ENCODE measurements at places on chromosomes 6 and 20.

DNA sequence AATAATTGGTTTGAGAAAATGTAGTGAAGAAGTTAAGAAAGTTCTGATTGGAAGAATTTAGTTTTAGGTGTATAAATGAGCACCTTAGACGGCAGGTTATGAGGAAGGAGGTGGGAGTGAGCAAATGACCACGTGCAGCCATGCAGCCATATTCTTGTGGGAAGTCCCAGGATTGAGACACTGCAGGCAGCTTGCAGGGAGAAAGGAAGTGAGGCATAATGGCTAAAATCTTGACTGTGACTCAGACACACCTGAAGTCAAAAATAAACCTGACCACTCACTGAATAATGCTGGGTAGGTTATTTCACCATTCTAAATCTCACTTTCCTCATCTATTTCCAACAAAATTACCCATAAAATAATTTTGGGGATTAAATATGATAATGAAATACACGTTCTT, 16.6 kb downstream of the DSE start:
- DNase-seq: no peak

DNA sequence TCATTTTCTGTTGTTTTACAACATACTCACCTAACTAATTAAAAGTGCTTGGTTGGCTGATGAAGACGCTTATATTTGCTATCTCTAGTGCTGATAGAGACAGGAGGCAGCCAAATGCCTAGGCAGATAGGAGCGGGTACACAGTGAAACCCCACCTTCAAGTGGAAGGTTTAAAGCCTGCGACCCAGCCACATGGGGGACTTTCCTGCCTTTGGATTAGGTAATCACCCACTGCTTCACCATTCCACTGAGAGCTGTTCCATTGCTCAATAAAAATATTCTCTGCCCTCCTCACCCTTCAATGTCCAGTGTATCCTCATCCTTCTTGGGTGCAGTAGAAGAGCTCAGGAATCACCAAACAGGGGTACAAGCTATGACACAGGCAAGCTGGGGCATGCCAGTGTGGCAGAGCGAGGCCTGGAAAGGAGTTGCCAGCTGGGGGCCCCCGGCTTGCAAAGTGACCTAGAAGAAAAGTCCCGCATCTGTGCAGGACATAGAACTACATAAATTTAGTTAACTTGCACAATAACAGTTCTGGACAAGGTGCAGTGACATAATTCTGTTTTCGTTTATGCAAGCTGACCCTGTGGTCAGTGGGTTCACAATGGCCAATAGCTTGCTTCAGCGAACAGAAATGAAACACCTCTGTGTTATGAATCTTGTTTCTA, 112.0 kb upstream of the MLIP start:
- DNase-seq: no peak

DNA sequence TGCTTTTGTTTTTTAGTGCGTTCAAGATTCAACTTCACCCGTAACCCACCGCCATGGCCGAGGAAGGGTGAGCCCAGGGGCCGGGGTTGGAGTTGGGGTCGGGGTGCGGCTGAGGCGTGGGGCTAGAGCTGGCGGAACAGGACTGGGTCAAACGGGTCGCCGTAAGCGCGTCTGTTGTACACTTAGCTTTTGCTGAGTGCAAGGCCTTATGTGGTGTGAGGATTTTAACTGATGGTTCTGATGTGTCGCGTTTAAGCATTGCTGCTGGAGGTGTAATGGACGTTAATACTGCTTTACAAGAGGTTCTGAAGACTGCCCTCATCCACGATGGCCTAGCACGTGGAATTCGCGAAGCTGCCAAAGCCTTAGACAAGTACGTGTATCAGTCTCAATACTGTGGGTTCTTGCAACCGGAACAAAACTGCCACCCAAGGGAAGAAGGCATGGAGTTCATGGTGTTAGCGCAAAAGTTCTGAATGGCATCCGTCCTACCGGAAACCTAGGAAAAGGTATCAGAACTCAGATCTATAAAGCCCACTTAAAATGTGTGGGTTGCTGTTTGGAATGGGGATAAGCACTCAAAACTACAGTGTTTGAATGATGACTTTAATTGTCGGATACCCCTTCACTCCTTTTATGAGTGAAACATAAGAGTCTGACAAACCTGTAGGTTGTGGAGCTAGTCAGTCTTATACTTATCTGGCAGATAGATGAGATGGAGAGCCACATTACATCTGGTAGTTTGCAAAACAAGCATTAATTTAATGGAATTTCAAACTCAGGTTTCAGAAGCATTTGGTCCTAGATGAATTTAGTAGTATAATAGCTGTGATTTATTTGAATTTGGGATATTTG, 574 bp downstream of the RPS12 start:
- no peak for DNase-seq

- DNase-seq: no peak
These were observed 602.8 kb upstream of the MMS22L start for GRCh38 chr6:97885828-97886227.

DNA sequence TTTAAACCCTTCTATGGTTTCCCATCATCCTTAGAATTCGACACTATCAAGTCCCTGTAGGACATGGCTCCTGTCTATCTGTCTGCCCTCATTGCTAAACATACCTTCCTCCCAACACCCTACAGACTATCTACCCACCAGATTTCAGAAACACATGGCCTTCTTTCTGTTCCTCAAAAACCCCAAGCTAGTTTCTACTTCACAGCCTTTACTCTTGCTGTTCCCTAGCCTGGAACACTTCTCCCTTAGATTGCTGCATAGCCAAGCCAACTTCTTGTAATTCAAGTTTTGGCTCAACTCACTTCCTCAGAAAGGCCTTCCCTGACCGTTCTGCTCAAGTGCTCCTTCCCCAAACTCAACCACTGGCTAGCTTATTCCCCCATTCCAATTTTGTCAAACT, 156.2 kb downstream of the BTBD9 start:
- no peak for DNase-seq

GRCh38 chr6:137452333-137452894, 41.8 kb downstream of the OLIG3 start:
- DNase-seq: no peak

DNA sequence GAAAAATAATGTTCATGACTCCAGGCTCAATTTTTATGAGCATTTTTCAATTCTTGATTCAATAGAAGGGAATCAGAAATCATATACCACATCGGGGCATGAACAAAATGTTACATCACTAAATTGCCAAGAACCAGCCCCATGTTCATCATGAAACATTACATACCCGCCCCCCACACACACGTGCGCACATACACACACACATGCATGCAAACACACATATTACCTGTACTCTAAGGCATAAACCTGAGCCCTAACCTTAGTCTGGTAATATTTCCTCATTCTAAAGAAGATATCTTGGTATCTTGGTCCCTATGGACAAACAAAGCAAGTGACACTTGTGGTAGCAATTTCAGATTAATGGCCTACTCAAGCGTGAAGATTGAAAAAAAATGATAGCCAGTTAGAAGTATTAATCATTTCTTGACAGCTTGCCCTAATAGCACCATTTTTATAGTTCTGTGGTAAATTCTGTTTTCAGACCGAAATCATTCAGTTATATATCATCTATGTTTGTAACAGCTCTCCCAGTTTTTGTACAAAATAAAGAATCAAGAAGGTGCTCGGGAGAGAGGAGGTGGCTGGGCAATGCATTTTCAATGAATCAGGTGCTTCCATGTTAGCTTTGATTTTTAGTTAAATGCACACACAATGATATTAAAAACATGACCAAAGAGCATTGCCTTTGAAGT, 95.4 kb upstream of the DOK5 start:
- DNase-seq: no peak

DNA sequence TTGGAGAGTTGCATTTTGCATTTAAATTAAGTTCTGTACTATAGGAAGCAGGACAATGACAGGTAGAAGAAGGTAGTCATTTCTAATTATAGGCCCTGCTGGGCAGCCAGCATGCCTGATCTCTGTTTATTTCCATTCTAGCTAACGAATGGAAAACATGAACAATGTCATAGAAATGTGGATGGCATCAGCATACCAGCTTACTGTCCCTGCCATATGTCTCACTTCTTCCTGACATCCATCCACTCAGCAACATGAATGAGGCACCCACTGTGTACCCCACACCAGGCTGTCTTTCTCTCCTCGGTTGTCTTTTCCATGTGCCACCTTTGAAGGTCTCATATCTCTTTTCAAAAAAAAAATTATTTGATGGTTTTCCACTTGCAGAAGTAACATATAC, 11.1 kb downstream of the ADTRP start:
- no peak for DNase-seq

GRCh38 chr6:163533443-163533842, 118.9 kb downstream of the QKI start:
- no peak for DNase-seq

DNA sequence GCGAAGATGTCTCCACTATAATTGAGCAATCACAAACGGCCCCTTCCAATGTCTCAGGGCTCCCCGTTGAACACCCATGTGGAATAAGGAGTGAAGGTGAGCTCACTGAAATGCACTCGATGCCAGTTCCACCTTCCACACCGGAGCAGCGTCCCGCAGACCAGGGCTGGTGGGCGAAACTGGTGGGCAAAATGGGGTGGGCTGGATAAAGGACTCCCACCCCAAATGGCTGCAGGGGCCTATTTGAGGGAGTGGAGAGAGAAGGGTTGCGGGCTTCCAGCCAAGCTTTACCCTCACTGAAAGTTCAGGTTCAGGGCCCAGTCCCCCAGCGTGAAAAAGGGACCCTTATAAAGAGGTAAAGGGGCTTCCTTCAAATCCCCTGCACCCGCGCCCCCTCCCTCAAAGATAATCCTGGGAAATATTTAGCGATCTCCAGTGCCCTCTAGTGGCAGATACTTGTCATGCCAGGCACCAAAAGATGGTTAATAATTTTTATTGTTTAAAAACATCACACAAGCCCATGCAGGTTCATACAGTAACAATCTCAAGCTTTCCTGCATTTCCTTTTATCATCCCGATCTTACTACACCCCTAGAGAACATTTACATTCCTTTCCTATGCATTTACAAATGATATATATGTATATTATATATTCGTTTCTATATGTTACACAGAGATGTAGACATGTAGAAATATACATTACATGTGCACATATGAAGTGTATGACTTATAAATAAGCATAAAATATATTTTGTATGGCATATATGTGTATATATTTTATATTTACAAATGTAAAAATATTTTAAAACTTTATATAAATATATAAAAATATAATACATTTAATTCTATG, 58.2 kb upstream of the NKX2-2 start:
- DNase-seq: no peak

GRCh38 chr6:33744001-33744848, 2.5 kb downstream of the IP6K3 start:
- peak; percentile 45 for DNase-seq

GRCh38 chr6:15894973-15895725, 232.3 kb upstream of the DTNBP1 start:
- DNase-seq: no peak

DNA sequence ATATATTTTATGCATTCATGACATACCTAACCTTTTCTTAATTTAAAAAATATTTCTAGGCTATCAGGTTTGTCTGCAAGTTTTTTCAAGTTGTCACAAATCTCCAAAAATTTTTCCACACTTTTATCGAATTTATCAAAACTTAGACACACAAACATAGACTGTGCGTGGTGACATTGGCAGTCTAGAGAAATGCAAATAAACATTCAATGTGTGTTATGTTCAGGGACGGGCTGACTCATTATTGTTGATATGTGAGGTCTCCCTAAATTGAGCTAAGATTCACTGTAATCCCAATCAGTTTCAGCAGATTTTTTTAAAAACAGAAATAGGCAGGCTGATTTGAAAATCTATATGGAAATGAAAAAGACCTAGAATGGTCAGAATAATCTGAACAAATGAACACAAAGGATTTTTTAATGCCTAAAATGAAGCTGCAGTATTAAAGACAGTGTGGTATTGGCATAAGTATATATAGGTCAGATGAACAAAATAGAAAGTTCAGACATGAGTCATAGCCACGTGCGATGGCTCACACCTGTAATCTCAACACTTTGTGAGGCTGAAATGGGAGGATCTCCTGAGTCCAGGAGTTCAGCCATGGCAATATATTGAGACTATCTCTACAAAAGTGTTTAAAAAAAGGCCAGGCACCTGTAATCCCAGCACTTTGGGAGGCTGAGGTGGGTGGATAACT, 19.2 kb downstream of the BLTP3A start:
- DNase-seq: no peak

DNA sequence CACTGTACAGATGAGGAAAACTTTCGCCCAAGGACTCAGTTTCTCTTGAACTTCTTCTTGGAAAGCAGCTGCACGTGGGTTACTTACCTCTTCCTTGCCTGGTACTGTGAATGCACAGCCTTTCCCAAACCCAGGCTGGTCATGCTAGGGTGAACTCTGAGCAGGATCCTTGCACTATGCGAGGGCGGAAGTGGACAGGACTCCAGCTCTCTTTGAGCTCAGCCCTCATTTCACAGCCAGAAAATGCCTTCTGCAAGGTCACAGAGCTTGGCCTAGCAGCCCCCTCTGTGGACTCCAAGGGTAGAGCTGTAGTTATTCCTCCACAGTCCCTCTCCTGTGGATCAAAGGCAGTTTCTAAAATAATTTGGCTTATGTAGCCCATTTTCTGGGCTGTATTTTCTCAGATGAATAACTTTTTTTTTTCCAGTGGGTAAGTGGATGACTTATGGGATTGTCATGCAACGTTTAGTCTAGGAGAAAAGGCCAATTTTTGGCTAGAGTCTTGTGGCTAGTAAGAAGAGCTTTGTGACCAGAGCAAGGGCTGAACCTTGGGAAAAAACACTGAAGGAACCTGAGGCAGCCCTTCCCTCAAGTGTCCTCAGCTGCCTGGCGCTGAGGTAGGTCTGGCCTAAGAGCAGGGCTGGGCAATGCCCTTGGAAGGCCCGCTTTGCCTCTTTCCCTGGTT, 172.7 kb downstream of the SCP2D1 start:
- no peak for DNase-seq

GRCh38 chr20:57408536-57409233, 17.5 kb downstream of the RBM38 start:
- DNase-seq: no peak

DNA sequence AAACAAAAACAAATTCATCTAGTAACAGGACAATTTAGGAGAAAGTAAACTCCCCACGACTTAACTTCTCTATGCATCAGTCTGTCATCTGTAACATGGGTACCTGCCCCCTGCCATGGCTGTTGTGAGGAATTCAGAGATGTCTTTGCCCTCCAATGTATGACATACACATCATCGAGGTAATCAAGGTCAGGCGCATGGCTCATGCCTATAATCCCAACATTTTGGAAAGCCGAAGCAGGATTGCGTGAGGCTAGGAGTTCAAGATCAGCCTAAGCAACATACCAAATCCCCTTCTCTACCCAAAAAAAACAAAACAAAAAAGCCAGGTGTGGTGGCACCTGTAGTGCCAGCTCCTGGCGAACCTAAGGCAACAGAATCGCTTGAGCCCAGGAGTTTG, 9.0 kb downstream of the EEF1A1 start:
- no peak for DNase-seq

- no peak for DNase-seq
These were observed 137.0 kb upstream of the TENT5A start for GRCh38 chr6:81889377-81890053.
